ENCODE measurements at places on chromosomes 12 and 14.

- DNase-seq = no peak
These were observed 151.0 kb upstream of the LMO3 start for GRCh38 chr12:16756833-16757555.

DNA sequence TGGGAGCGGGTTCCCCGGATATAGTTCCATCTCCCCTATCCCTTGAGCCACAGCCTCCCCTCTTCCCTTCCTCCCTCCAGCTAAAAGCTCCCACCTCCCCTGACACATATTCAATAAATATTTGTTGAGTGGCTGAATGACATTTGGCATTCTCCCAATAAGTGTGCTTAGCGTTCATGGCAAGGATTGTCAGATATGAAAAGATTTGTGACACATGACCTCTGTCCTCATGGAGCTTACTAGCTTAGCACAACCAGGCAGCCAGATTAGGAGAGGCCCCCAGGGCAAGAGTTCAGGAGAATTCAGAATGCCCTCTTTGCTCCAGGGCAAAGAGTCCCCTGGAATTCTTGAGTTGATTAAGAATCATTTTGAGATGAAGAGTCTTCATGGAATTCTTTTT lies 22.5 kb upstream of the SLC6A12 start:
- no peak for DNase-seq

DNA sequence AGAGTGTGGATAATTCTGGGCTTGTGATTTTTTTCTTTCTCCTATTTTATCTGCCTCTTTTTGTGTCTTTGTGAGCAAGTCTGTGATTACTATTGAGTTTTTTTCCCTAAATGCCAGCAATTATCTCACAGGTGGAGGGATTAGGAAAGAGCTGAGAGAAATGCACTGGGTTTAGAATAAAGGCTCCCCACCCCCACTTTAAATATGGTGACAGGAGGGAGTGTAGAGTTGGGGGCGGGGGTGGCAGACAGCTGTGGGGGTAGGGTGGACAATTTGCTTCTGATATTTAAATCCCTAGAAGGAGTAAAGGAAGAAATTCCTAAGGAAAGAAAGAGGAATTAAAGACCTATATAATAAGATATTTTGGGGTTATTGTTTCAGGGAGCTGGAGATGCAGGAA lies 145.9 kb downstream of the NRXN3 start:
- DNase-seq = no peak

- DNase-seq = no peak
These were observed 127.6 kb downstream of the SLC38A6 start for GRCh38 chr14:61108496-61109141.

GRCh38 chr12:21528953-21529352 lies 2.9 kb downstream of the SPX start:
- no peak for DNase-seq

DNA sequence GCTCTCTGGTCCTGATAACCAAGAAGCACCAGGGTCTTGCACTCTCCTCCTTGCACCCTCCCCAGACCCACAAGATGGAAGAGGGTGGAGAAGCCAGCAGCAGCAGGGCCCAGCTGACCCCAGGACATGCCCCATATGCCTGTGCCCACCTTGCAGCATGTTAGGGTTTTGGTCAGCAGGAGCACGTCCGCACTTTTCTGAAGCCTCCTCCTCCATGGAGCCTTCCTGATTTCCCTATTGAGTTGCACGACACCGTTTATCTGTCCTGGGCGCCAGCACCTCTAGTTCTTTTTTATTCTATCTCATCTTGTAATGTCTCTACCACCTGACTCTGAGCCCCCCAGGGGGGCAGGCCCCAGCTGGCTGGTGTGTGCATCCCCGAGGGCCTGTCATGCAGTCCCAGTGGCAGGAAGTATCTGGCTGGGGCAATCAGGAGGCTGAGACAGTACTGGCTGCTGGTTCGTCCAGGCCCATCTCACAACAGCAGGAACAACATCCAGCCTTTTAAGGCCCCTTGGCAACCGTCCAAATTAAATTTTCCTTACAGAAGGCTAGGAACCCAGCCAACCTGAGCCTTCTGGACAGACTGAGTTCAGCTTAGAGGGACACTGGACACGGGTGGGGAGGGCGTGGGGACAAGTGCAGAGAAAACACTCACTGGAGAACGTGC lies 39.6 kb downstream of the CCDC85C start:
- DNase-seq = peak; percentile 81

All from astrocyte of the spinal cord (primary cell).